ENCODE measurements at places on chromosomes 7 and 10.
A peak's percentile ranks its signal among the peaks of the same experiment; 100 is the strongest.

DNA sequence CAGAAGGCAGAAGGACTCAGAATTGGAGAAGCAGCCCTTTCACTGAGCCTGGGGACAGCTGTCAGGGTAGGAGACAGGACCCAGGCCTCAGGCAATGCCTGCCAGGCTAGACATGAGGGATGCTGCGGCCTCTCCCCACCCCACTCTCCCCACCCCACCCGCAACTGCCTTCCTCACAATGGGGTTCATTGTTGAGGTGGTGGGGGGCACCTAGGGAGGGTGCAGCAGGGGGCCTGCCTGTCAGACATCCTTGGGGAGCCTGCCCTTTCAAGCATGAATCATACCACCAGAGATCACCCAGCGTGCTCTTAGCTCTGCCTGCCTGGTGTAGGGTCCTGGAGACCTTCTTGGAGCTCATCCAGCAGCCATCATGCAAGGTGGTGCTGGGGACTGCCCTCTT lies at the start of gene C10orf62:
TSS of gene C10orf62 (plus strand) at position 243 of the 400 bp plus-strand sequence. CDS start 177 bp downstream, outside the sequence.
- no peak for DNase-seq

DNA sequence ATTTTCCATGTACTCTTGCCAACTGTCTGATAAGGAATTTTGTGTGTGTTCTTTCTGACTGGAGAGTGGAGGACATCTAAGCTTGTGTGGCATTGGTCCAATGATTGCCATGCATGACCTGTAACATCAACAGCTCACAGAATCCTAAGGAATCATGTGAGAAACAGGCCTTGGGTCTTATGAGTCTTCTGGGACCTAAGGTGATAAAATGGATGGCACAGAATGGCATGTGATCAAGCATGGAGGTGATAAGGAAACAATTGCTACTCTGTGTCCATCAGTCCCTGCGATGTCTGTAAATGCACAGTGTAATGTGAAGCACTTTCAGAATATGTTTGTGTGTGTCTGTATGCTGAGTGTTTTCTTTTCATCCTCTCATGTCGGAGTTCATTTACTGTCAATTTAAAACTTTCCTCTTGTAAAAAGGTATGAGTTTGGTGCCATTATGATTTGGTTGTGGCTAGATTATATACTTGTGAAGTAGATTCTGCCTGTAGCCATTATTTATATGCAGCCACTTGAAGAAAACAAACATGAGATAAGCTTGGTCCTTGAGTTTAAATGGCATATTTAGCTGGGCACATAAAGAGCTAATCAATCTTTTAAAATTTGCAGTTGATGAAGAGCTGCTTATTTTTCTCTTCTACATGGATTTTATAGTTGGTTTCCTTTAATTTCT lies 127.5 kb downstream of the VPS50 start:
- DNase-seq = no peak

GRCh38 chr10:121002586-121003205 lies 151.5 kb downstream of the WDR11 start:
- peak; percentile 34 for DNase-seq

DNA sequence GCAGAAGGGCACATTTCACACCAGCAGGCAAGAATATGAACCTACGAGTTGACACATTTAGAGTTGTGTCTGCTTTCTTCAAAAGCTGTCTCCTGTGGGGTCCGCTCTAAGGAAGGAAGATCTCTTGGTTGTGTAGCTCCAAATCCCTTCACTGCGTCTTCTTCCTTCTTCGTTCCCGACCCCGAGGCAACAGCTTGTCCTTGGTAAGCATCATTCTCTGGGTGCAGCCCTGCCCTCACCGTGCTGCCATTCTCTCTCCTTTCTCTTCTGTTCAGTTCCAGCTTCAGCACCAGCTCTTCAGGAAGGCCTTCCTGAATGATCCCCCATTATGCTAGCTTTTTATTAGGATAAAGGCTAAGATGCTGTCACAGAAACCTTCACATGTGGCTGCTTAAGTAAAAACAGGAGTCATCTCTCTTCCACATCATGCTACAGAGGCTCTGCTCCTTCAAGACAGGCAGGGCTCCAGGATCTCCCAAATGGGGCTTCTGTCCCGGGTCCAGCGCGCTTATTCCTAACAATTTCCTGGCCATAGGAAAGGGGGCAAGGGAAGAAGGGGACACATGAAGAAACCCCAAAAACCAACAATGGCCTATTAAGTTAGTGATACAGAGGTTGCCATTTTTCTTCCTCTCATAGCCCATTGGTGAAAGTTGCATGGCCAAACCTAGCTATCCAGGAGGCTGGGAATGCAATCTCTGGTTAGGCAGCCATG lies 52.2 kb upstream of the SHH start:
- no peak for DNase-seq

DNA sequence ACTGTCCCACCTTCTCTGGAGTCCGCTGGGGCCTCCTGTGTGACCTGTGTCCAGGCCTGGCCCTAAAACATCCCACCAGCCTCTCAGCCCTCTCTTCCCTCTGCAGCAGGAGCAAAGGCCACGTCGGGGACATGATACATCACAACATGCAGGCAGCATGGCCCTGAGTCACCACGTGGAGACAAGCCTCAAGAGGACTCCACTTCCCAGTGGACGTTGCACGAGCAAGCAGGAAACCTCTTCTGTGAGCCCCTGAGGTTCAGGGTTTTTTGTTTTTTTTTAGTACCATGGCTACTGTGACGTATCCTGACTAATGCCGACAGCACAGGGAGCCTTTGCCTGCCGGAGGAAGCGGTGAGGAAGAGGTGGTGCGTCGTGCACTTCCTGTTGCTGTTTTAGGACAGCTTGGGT lies 165.9 kb downstream of the DNAJB6 start:
- DNase-seq = no peak

DNA sequence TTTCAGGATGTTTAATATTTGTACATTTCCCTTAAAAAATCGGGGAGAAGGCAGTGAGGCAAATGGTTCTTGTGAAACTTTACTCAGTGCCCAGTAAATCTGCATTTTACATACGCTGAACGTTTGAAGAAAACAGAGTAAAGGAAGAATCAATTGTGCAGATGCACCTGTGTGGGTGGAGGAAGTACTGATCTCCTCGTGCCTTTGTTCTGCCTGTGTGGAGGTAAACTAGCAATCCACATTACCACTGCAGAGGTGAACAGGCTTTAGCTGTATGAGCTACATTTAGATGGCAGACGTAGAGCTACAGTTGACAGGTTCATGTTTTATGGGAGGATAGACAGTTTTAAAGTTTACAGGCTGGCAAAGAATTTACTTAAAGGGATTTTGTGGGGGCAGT lies 62.7 kb upstream of the VIPR2 start:
- no peak for DNase-seq

GRCh38 chr10:70932392-70933196 lies 44.2 kb upstream of the PCBD1 start:
- DNase-seq = peak; percentile 42

DNA sequence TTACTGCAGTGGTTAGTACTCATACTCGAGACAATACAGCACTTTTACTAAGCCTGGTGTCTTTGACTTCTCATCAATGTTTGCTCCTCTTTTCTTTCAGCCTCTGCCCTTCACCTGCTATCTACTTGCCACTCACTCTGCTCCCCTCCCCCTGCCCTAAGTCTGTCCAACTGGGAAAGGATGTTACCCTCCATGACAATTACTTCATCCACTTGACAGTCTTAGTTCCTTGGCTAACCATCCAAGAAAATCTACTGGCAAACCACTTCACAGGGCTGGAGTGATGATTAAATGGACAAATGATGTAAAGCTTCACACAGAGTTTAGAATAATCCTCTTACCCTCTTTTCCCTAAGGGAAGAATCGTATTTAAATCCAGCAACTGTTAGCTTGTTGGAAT lies 8.2 kb upstream of the DLD start:
- DNase-seq = no peak

DNA sequence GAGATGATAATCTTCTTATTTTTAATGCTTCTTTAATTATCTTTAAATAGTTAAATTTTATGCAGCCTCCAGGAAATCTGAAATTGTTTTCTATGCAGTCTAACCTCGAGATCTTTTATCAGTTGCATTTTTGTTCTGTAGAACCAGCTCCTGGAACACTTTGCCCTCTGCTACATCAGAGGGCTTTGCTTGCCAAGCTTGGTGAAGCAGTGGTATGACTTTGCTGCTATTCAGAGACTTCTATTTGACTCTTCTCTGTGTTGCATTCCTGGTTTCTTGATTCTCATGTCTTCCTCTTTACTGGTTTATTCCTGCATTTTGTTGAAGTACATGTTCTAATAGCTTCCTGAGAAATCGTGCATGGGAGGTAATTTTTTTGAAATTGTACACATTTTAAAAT lies 163.7 kb upstream of the TMEM229A start:
- DNase-seq = no peak

DNA sequence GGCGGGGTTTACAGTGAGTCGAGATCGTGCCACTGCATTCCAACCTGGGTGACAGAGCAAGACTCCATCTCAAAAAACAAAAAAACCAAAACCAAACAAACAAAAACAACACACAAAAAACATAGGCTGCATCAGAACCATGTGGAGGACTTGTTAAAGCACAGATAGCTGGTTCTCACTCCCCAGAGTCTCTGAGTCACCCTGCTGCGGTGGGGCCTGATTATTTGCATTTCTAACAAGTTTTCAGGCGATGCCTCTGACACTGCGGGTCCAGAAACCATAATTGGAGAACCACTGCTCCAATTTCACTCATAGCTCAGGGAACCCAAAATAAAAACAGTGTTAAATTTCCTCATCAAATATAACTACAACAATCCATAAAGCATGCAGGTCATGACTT lies 816.7 kb downstream of the MAGI2 start:
- DNase-seq = no peak

GRCh38 chr10:116817178-116817577 lies 32.1 kb upstream of the ENO4 start:
- no peak for DNase-seq

- no peak for DNase-seq
Observed at GRCh38 chr7:77370606-77371005, 45.5 kb downstream of the GSAP start.

- no peak for DNase-seq
Observed at GRCh38 chr10:492836-493235, 196.6 kb downstream of the DIP2C start.

- DNase-seq = no peak
Observed at GRCh38 chr10:23521735-23522134, 82.9 kb downstream of the OTUD1 start.

GRCh38 chr10:129090618-129091366 lies 376.2 kb upstream of the MGMT start:
- no peak for DNase-seq

DNA sequence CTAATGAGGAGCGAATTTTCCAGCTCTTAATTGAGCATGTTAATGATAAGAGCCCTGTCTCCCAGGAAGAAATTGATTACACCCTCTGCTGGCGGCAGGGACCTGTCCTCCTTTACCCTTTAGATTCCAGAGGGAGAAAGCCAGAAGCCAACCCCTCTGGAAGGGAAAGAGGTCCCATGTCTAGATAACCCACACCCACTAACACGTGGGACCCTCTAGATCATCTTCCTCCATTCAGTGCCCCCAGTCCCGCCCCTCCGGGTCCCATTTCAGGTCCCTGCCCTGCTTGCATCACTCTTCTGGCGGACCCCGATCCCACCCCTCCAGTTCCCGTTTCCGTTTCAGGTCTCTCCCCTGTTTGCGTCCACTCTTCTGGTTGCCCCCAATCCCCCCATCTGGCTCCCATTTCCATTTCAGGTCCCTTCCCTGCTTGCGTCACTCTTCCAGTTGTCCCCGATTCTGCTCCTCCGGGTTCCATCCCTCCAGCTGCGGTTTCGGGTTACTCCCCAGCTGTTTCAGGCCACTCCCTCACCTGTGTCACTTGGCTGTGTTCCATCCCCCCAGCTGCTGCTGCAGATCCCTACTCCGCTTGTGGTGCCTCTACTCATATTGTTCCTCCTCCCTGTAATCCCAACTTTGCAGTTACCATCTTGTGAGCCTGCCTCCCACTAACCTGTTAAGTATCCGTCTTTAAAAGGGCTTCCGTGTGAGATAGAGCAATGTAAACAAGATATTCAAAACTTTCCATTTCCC lies 202.4 kb downstream of the SH2D4B start:
- DNase-seq = no peak

DNA sequence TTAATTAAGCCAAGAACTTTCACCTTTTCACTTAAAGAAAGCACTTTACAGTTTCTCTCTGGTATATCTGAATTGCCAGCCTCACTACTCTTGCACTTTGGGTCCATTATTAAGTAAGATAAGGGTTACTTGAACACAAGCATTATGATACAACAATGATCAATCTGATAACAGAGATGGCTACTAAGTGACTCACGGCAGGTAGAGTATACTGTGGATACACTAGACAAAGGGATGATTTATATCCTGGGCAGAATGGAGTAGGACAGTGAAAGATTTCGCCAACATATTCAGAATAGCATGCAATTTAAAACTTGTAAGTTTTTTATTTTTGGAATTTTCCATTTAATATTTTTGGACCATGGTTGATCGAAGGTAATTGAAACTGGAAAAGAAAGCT lies 34.3 kb upstream of the ITGB8 start:
- peak; percentile 19 for DNase-seq

DNA sequence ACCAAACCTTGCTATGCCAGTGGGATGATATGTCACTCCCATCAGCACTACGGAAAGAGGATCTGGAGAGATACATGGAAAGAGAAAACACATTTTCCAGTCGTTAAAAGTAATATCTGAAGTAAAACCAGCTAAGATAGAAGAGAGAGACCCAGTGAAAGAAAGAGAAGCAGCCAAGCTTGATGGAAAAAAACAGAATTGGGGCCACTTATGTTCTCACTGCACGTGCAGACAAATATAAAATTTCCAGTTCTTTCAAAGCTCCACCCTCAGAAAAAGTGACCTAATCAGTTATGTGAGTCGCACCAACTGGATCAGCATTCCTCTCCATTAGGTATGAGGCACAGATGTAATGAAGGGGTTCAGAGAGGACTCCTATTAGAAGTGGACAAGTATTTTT lies 266.1 kb downstream of the MTERF1 start:
- no peak for DNase-seq

- DNase-seq = no peak
Observed at GRCh38 chr7:95863-96260, 96.5 kb upstream of the FAM20C start.

- DNase-seq = no peak
Observed at GRCh38 chr10:26550774-26551526, 112.8 kb downstream of the APBB1IP start.
